Ureter (tissue), 1 donor: ENCODE measurements at places on chromosomes 2 and 18. TPM values are rescaled to one million over a fixed set of nuclear protein-coding genes. Genes with fewer than 3 reads are reported as not detected.

The DNAH7 gene
- total RNA-seq, result 5.5 TPM

The AKAIN1 gene
- not detected for total RNA-seq

The NHEJ1 gene
- 13.9 TPM for total RNA-seq

The C2orf15 gene
- 4.9 TPM for total RNA-seq

The C2orf81 gene
- 5.5 TPM for total RNA-seq

The CELF4 gene
- total RNA-seq, result not detected

The ZC3H8 gene
- 23.9 TPM for total RNA-seq

The MAPK4 gene
- total RNA-seq, result 14.3 TPM

The LAMA1 gene
- total RNA-seq, result 2.7 TPM

The NGEF gene
- total RNA-seq, result 8.1 TPM

The LOXL3 gene
- 6.4 TPM for total RNA-seq

The DSC2 gene
- 5.1 TPM for total RNA-seq

The ANKRD30B gene
- total RNA-seq, result not detected

The NDUFAF7 gene
- 18.6 TPM for total RNA-seq

The GAD1 gene
- total RNA-seq, result 0.57 TPM

The LRATD1 gene
- 27.5 TPM for total RNA-seq

The IL1A gene
- total RNA-seq, result 5.9 TPM

The FAP gene
- total RNA-seq, result 3.0 TPM

- DNase-seq, result no peak
Observed at GRCh38 chr2:38416296-38417036, 39.4 kb upstream of the ATL2 start.

GRCh38 chr2:203551778-203552177 is 16.7 kb upstream of the RAPH1 start:
- no peak for DNase-seq

DNA sequence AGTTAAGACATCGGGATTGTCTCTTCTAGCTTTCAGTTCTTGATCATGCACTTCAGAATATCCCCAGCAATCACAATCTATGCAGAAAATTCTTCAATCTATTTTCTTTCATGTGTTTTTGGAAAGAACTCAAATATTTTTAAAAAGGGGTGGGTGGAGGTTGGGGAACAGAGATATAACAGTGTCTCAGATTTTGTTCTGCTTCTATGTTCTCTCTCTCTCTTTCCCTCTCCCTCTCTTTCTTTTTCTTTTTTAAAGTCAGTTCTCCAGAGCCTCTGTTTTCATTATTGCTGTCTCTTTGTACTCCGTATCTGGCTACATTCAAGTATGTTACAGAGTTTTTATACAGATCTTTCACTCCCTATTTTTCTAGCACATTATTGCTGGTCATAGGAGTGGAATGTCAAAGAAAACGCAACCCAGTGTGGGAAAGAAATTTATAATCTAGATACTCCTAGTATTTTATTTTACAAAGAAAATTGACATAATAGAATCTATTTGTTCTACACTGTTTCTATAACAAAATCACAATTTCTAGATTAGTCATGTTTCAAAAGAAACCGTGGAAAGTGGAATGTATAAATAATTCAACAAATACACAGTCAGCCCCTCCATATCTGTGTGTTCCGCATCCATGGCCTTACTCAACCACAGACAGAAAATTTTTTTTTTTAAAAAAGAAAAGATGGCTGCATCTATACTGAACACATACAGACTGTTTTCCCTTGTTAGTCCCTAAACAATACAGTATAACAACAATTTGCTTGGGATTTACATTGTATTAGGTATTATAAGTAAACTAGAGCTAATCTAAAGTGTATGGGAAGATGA is 11.2 kb upstream of the NEMP2 start:
- no peak for DNase-seq

DNA sequence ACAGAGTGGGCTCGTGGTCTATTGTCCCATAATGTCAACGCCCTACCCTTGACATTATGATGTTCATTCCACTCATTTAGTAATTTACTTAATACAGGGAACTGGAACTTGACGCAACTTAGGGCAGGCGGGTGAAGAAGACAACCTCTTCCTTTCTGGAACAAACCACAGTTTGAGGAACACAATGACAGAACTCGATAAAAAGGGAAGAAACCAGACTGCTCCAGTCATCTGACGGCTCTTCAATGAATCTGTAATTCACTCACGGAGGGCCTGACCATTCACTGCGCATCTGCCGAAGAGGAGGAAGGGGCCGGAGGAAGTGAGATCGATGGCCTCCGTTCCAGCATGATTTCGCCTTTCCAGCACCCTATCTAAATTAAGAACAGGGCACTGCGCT is 83.2 kb downstream of the BCL2 start:
- no peak for DNase-seq

GRCh38 chr18:7846335-7846734 is 279.2 kb downstream of the PTPRM start:
- no peak for DNase-seq

DNA sequence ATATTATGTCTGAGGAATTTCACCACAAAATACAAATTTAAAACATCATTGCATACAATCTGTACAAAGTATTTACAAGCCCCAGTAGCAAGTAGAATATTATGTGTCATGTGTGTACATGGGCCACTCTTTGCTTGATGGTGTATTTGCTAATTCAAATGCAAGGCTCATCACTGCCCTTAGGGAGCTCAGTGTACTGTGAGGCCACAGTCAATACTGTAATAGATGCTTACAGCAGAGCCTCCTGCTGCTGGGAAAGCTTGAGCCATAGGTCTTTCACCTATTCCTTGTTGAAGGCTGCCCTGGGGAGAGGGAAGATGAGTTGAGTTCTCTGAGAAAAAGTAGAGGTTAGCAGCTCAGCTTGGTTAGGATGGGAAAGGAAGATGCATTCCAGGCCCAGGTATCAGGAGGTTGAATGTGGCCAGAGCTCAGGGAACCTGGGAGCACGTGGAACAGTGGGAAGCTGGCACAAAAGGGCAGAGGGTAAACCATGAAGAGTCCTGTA is 189.6 kb downstream of the LRP1B start:
- DNase-seq, result no peak

GRCh38 chr2:69629921-69630608 is 13.5 kb downstream of the AAK1 start:
- no peak for DNase-seq

- no peak for DNase-seq
Observed at GRCh38 chr2:121376535-121377250, 91.7 kb upstream of the TFCP2L1 start.

DNA sequence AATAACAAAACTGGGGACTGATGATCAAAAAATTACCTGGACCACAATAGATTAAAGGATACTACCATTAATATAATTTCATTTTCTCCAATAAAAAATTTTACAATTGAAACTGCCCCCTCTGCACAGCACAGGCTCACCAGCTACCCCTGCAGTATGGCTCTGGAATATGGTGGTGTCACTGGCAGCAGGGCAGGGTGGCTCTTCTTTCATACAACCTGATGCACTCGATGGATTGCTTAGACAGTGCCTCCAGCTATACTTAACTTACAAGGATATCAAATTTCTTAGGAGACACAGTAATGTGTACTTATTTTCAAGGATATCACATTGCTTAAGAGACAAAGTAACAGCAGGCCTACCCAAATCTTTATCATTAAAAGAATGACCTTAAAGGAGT is 124.0 kb downstream of the PRELID3A start:
- no peak for DNase-seq

- DNase-seq, result no peak
Observed at GRCh38 chr2:25936889-25937545, 45.3 kb downstream of the KIF3C start.

GRCh38 chr18:12765126-12765525 is 62.3 kb downstream of the PSMG2 start:
- DNase-seq, result no peak

DNA sequence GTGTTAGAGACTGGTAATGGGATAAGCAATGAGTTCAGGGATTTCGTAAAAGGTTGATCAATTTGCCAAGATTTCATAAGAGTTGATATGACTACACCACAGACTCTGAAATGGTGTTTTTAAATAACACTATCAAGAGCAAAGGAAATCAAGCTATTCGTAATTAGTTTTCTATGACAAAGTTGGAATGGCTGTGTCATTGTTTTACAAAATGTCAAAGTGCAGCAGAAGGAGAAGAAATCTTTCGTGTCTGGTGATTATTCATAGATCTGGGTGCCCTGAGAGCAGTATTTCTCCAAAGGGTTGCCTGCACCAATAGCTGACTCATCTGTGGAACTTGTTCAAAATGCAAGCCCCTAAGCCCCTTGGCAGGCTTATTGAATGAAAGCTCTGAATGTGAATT is 70.1 kb downstream of the NABP1 start:
- no peak for DNase-seq

- DNase-seq, result no peak
Observed at GRCh38 chr18:6255116-6255705, 159.5 kb downstream of the L3MBTL4 start.

DNA sequence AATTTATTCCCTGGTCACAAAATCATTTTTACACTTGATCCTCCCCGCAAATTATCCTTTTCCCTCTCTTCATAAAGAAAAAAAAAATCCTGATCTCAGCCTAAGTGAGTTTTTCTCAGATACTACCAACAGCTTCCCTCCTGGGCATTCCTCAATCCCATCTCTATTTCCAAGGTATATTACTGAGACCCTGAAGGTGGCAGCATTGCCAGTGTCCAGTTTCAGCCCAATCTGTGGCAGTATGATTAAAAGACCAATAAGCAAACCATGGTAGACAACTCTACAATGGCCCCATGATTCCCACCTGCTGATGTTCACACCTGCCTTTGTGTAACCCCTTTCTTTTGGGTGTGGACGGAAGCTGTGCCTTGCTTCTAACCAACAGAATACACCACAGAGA is 45.1 kb downstream of the CCDC93 start:
- DNase-seq, result no peak

- DNase-seq, result no peak
Observed at GRCh38 chr2:15689654-15690053, 98.0 kb downstream of the DDX1 start.

- no peak for DNase-seq
Observed at GRCh38 chr2:241263061-241263460, 52.4 kb downstream of the HDLBP start.

- DNase-seq, result no peak
Observed at GRCh38 chr2:46552528-46552927, 73.2 kb downstream of the TMEM247 start.

- DNase-seq, result no peak
Observed at GRCh38 chr2:19472391-19472978, 114.1 kb upstream of the OSR1 start.

GRCh38 chr18:13868501-13869271 is 44.7 kb downstream of the MC5R start:
- DNase-seq, result no peak

- no peak for DNase-seq
Observed at GRCh38 chr2:172596776-172597175, 40.9 kb downstream of the PDK1 start.

DNA sequence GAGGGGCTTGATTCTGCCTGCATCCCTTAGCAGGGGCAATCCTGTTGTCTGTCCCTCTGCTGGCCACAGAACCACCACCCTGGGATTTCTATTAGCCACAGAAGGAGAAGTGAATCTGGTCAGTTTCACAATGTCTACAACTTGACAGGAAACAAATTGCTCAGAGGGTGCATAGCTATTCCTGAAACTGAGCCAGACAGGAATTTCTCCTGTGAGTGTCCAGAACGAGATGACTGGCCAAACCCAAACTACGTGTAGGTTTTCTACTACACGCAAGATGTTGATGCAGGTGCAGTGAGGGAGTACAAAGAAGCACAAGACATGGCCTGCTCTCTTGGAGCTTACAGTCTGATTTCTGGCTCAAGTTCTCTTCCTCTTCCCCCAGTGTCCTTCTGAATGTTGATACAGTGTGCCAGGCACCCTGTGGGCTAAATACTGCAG is 201.9 kb downstream of the CLIP4 start:
- no peak for DNase-seq

DNA sequence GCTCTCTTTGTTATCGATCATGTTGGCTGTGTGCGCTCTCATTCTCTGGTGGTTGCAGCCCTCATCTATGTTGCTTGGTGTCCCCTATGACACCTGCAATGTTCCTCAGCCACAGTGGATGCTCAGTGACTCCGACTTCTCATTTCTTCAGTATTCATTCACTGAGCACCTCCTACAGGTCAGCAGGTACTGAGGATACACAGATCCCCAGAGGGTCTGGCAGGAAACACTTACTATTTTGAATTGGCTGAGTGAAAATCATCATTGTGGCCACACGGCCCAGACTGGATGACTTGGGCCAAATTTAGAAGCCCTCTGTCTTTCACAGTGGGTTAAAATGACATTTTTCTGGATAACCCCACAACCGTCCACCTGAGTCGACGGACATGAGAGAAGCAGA is 32.1 kb downstream of the EN1 start:
- DNase-seq, result no peak

GRCh38 chr2:136255127-136255526 is 137.2 kb upstream of the CXCR4 start:
- no peak for DNase-seq

DNA sequence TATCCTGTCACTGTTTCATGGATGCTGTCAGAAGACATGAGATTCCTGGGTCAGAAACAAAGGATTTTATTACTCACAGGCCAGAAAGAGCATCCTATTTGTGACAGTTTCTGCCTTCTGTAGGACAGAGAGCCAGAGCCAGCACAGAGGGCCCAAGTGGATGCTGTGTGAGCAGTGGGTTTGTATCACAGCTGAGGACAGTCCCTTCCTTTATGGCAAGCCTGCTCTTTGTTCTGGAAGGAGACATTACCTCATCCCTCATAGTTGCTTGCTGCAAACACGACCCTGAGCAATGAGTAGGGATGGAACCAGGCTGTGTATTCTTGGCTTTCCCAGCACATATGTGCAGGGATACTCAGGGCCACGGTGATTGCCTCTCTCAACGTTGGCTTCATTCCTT is 41.6 kb downstream of the ARHGEF4 start:
- DNase-seq, result no peak

- no peak for DNase-seq
Observed at GRCh38 chr2:223247136-223247535, 195.1 kb downstream of the KCNE4 start.

DNA sequence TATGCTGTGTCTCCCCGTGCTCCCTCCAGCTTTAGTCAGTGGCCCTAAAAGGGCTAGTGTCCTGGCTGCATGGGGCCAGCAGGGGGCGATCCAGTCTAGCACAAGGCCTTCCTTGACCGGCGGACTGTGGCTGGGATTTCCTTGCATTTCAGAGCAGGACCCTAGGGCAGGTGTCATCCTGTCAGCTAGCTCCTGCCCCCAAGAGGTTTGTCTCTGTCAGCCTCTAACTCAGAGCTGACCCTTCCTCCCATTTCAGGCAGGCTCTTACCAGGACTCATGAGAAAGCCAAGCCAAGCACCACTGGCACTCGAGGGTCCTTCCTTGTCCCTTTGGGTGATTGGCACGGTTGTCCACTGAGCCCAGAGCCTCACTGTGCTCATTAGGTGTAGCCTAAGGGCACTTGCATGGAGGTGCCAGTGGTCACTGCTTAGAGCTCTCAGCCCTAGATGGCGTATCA is 140.3 kb downstream of the RPIA start:
- DNase-seq, result no peak
